ENCODE measurements at places on chromosomes 3 and 15.

DNA sequence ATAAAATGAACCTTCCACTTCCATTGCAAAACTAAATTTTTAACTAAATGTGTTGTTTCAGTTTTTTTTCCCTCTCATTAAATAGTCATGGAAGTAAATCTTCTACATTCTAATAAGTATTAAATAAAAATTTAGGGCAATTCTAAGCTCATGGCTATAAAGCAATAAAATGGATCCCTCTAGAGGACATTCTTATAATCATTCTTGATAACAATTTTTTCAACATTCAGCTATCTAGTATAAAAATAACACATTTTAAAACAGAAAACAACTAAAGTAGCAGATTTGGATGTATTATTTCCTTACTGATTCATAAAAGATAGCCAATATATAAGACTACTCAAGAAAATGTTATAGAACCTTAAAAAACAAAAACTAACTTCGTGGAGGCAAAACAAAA is 393.1 kb downstream of the PLOD2 start:
- DNase-seq, result peak; percentile 32

GRCh38 chr15:68566377-68566954 is 12.3 kb upstream of the CORO2B start:
- DNase-seq, result no peak

GRCh38 chr3:55750525-55750924 is 263.4 kb upstream of the WNT5A start:
- peak; percentile 72 for DNase-seq

DNA sequence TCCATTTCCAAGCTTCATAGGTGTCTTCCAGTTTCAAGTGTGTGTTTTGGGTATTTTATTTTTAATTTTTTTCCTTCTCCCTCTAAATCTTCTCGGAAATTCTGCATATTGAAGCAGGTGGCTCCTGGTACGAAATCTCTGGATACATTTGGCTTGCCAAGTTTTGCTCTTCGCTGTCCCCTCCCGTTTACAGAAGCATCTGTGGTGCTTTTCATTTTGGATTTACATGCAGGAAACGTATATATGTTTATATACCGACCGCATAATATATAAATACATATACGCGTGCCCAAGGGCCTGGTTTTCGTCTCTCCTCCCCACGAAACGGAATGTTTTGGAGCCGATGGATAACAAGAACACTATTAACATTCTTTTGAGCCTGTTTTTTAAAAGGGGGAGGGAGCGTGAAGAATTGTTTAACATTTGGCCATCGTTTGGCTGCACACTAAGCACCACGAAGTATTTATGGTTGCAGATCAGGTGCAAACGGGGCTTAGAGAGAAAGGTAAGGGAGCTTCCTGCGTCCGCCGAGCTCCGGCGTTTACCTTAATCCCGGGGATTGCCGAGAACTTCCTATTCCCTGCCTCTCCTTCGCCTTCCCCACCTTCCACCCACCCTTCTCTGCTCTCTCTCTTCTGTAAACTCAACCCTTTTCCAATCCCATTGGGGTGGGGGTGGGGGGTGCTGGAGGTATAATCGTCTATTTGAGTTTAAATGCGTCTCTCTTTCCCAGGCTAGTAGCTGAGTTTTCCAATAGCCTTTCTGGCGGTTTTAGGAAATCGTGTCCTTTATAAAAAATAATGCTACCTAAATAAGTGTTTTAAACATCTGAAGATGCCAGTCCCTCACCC is 1.1 kb upstream of the NLGN1 start:
- peak; percentile 28 for DNase-seq

DNA sequence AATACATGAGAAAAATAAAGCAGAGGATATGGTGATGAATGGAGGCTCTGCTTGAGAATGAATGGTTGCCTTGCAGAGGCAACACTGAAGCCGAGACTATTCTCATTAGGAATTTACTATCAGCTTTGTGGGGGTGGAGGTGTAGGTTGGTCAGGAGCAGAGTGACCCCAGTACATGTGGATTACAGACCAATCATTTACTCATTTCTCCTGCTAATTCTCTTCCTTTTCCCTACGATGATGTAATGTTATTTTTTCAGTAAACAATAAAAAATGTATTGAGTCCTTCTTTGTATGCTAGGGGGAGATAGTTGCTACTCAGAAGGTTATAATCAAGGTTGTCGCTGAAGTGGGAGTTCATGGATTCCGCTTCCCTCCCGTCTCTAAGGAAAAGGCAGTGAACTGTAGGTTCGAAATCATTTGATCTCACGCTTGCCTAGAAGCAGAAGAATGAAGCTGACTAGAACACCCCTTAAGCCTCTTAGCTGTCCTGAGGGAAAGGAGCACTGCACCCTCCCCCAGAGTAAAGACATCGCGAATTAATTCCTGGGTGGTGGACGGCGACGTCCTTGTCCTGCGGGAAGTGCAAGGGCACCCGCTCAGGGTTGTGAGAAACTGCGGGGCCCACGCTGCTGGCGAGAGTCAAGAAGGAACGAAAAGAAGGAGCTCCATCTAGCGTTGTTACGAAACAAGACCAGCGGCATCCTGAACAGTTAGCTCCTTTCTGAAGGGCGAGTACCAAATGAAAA is 213.2 kb upstream of the PFN2 start:
- peak; percentile 91 for DNase-seq

DNA sequence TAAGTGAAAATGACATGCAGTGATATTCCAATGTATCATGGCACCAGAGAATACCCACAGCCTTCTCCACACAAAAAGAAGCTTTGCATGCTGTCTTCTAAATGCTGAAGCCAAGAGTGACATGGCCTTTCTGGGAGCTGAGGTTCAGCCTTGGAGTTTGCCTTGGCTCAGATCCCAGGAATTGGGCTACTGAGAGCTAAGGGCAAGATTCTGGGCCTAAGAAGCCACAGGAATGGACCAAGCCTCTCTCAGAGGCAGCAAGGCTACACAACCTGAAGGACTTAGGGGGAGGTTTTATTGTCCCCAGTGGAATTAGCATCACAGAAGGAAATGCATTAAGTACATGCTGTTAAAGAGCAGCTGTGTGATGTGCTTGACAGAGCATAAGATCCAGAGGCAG is 1078.5 kb downstream of the TUSC7 start:
- DNase-seq, result no peak

- peak; percentile 44 for DNase-seq
Measured at GRCh38 chr3:72461787-72462186, 386.5 kb downstream of the SHQ1 start.

DNA sequence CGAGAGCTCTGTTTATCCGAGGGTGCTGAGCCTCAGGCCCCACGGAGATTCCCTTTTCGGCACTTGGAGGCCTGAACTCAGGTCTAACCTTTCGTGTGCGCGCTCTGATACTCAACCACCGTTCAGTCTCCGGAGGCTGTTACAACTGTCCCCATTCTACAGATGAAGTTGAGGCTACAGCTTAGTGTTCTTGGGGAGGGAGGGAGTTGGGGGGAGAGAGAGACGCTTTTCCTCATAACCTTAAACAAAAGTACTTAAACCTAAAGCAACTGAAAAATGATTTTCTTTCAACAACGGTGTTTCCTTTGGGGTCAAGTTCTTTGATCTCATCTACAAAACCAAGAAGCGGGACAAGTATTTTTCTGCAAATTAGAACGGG is 952 bp upstream of the CHST2 start:
- DNase-seq, result peak; percentile 54

- no peak for DNase-seq
Measured at GRCh38 chr3:193897288-193897687, 238.7 kb upstream of the HES1 start.

- DNase-seq, result no peak
Measured at GRCh38 chr3:98690876-98691275, 72.3 kb upstream of the ST3GAL6 start.

DNA sequence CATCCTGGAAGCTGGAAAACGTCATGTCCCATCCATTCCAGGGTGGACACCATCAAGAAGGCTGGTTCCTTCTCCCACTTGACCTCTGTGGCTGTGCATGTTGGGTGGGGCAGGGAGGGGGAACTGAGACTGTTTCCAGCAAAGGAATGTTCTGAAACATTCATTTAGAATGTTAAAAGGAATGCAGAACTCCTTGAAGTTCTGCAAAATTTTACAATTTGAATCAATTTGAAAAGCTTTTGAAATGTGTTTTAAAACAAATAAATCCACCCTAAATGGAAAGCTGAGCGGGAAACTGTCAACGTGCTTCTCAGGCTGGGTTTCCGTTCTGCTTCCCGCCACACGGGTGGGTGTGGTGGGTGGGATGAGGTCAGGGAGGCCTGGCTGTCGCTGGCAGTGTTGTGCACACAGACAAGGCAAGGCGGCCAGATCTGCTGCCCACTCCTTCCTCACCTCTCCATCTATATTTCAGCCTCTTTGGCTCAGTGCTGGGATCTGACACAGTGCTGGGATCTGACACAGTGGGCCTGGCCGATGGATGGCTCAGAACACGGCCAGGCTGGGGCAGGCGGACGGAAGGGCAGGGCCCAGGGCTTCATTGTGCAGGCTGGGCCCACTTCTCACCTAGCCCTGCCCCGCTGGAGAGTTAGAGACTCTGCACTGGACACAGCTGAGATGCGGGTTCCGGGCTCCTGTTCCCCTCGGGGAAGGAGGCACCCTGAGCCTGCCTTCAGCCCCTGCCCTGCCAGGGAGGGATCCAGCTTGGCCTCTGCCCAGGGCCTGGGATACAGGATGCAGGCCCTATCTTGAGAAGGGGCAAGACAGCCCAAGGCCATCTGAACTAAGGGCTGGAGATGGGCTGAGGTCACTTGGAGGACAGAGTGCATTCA is 110.4 kb downstream of the TMEM266 start:
- no peak for DNase-seq

DNA sequence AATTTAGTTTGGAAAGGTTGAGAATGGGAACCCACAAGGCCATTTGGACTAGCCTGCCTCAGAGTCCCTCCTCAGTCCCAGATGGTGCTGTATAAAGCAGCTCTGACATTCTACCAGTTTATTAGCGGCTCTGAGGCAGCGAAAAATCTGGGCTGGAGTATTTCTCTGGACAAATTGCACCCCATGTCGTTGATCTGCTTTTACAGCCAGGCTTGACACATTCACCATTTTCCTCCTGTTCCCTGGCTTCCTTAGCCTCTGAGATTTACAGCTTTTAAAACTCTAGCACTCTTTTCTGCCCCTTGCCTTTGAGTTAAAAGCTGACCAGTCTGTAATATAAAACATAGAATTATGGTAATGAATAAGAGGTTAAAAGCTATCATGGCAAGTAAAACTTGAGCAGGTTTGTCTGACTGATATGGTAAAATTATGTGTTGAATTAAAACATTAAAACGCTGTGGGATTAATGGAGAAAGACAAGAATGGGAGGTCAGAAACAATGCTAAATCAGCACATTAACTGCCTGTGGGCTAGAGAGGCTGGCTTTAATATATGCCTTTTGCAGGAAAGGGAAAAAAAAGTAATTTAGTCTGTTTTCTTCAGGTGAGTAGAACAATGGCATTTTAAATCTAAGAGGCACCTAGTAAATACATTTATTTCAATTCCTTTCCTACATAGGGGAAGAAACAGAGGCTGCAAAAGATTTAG is 131.2 kb downstream of the MCTP2 start:
- no peak for DNase-seq

DNA sequence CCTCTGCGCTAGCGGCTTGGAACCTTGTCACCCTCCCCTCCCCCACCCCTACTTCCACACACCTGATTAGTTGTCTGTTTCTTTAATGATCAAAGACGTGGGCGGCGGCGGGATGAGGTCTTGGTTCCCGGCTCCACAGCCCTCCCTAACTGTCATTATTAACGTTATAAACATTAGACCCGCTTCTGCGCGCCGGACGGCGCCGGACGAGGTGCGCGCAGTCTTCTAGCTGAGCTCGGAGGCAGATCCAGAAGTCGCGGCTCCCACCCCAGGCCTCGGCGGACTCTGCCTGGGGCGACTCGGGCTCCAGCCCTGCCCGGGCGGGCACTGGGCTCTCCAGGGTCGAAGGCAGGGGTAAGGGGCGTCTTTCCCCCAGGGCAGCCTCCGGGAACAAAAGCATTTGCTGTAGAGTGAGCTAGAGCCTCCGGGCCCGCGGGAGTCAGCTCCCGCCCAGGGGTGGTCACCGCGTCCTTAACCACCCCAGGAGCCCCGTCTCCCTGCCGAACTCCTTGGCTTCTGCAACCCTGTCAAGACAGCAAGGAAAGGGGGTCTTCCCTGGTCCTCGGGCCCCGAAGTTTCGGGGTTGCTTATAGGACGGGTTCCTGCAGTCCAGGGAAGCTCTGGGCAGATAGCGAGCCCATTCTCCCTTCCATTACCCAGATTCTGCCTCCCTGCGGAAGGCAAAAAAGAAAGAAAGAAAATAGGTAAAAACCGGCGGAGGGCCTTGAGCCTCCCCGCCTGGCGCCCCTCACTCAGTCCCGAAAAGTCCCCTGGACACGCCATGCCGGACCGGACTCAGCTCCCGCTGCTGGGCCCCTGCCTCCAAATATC is 2.2 kb upstream of the ISLR2 start:
- no peak for DNase-seq

DNA sequence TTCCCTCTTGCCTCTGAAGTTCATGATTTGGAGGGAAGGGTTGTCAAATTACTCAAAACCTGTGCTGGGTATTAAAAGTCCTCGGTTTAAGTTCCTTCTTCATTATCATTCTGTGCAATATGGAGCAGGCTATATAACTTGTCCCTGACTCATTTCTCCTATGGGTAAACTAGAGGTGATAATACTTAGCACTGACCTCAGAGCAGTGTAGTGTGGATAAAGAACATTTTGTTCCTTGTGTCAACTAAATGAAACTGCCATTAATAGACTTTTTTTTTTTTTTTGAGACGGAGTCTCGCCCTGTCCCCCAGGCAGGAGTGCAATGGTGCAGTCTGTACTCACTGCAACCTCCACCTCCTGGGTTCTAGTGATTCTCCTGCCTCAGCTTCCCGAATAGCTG is 2.2 kb upstream of the BBX start:
- no peak for DNase-seq

GRCh38 chr3:103614719-103615118 is 1179.9 kb downstream of the ZPLD1 start:
- DNase-seq, result no peak

- no peak for DNase-seq
Measured at GRCh38 chr15:62951481-62951880, 91.1 kb upstream of the TPM1 start.

DNA sequence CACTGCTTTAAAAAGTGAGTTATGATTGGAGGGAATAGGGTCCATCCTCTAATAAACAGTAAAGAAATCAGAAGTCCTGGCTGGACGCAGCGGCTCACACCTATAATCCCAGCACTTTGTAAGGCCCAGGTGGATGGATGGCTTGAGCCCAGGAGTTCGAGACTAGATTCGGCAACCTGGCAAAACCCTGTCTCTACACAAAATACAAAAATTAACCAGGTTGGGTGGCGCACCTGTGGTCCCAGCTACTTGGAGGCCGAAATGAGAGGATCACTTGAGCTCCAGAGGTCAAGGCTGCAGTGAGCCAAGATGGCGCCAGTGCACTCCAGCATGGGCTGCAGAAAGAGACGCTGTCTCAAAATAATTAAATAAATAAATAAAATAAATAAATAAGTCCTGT is 171.2 kb downstream of the POTEB3 start:
- DNase-seq, result no peak

- DNase-seq, result no peak
Measured at GRCh38 chr3:13005301-13005700, 67.9 kb downstream of the IQSEC1 start.

DNA sequence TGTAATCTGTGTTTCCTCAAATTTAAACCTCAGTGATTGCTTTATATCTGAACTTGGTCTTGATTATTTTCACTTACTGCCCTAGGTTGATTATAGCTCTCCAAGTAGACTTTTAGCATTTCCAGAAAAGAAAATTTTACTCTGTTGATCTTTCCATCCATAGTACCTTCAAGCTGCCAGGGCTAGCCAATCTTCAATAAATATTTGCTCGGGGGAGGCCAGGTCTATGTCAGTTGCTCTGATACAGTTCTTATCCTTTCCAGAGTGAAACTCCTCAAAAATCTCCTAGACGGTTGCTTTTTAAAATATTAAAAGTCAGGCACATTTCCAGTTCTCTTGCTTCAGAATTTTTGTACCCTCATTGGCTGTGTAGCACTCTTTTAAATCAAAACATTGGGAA is 38.8 kb downstream of the RETNLB start:
- no peak for DNase-seq
